ENCODE measurements at places on chromosomes 12 and 14.

DNA sequence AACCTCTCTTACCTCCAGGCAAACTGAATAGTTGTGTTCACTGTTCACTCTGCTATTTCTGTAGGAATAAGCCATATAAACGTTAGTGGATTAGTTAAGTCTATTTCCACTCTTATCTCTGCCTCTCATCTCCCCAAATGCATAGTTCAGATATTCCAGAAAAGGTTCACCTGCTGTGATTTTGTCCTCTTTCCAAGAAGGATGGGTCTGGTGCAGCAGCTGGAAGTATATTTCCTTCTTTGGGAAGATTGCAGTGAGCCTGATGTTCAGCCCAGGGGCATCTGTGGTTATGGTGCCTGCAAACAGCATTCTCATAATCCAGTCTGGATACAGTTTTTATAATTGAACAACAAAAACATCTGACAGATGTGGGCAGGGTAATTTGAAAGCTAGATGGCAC lies 97.7 kb downstream of the TPH2 start:
- DNase-seq = no peak

GRCh38 chr12:42916143-42916542 lies 326.6 kb upstream of the PRICKLE1 start:
- DNase-seq = no peak

DNA sequence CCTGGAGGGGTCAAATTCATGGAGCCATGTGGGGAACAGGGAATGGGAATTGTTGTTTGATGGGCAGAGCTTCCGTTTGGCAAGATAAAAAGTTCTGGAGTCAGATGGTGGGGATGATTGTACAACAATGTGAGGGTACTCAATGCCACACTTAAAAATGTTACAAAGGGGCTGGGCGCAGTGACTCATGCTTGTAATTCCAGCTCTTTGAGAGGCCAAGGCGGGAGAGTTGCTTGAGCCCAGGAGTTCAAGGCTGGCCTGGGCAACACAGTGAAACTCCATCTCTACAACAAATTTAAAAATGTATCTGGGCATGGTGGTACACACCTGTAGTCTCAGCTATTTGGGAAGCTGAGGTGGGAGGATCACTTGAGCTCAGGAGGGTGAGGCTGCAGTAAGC lies 66.0 kb upstream of the DIO3 start:
- DNase-seq = no peak

DNA sequence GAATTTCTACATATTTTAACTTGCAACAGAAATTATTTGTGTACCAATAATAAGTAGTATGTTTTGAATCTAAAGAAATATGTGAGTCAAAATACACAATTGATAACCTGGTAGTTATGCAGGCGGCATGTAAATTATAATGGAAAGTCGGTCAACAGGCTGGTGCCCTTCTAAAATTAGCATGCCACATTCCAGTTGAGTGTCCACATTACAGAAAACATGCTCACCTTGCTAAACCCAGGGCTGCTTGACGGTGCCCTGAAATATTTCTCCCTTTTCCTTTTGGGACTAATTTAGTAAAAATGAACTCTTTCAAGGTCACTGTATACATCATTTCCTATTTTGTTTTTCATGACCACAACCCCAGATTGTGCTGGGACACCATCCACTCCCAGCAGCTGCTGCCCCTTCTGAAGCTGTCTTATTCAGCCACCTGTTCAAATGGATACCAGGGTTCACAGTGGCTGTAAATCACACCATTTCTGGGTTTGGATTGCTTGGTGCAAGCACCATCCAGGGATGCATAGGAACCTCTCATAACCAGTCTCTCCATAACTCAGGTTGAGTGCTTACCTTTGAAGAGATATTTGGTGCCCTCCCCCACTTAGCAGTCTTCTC lies 110.6 kb downstream of the ANO6 start:
- DNase-seq = no peak

- no peak for DNase-seq
Measured at GRCh38 chr14:63438065-63438757, 105.0 kb downstream of the PPP2R5E start.

GRCh38 chr12:21675096-21675495 lies 17.5 kb upstream of the LDHB start:
- no peak for DNase-seq

DNA sequence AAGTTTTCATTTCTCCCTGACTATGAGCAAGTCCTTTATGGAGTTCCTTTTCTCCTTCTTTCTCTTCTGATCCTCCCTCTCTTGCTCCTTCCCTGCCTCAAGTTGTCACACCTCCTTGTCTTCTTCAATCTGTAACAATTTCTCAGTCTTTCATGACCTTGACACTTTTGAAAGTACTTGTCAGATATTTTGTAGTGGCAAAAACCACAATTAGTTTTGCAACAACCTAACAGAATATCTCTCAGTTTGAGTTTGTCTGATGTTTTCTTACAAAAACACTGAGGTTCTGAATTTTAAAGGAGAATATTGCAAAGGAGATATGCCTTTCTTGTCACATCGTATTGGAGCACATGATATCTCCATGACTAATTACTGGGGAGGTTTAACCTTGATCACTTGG lies 4.1 kb upstream of the CRADD start:
- no peak for DNase-seq

GRCh38 chr14:42965512-42965911 lies 1358.8 kb downstream of the LRFN5 start:
- no peak for DNase-seq

GRCh38 chr12:17571047-17571446 lies 518.9 kb downstream of the RERGL start:
- DNase-seq = no peak

- DNase-seq = no peak
Measured at GRCh38 chr12:129075460-129076208, 222.4 kb downstream of the GLT1D1 start.

DNA sequence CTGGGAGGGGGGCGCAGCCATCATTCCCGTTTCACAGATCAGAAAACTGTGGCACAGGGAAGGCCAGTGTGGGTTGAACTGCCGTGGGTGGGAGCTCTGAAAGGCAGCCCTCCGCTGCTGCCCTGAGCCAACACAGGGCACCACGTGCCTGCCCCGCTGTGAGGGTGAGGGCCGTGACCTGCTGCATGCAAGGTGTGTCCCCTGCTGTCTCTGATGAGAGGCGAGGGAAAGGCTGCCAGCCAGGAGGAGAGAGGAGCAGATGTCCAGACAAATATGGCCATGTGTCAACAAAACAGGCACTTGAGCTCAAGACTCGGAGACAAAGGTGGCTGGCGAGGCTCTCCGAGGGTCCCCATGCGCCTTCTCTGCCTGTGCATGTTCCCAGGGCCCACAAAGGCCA lies 108.8 kb downstream of the RBM19 start:
- DNase-seq = no peak

DNA sequence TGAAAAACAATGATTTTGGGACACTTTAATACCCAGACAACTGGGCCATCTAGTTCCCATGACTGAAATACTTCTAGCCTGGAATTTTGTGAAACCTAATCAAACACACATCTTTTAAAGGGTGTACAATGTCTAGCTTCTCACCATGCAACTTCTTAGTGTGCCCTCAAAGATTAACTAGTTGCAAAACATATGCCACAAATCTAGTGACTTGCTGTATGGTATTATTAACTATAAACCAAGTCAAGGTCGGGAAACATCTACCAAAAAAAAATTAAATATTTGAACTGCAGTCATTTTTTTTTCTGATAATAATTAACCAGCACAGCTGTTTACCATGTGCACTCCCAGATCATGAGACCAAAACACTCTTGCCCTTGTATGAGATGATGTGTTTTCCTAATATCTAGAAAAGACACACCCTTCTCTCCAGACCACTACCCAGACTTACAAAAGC lies 171.8 kb upstream of the FOXN3 start:
- no peak for DNase-seq

GRCh38 chr12:10701131-10701681 lies 21.9 kb downstream of the YBX3 start:
- no peak for DNase-seq

DNA sequence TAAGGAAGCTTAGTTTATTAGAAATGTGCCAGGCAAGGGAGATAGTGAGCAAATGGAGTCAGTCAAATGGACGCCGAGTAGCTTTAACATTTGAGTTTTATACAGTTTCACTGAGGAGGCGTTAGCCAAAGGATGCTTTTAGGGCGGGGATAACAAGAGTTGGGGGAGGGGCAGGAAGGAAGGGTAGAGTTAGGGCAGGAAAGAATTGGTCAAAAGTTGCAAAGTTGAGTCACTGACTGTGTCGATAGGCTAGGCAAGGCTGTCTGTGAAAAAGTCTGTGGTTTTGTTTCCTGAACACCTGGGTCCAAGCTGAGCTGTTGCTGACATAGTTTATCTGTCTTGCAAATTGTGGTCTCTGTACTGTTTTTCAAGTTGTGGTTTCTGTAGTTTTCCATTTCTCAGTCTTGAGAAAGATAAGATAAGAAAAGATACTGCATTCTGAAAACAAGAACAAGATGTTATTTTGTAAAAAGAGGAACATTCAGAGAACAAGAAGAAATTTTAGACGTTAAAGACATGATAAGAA lies 62.6 kb upstream of the RESF1 start:
- DNase-seq = peak; percentile 56

- no peak for DNase-seq
Measured at GRCh38 chr12:99267038-99267437, 380.5 kb upstream of the GARIN6 start.

DNA sequence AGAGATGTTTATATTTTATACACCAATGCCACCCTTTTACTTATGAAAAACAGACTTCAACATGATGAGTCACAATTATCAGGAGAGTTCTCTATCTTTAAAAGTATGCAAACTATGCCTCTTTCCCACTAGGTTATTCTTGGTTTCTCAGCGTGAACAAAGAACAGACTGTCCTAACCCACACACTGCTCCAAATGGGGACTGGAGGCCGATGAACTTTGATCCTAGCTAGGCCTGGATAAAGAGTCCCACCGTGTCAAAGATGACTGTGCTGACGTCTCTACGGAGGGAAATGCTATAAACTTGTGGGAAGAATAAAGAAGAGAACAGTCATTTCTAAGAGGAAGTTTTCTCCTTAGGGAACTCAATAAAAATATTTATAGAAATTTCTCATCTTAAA lies 160.1 kb downstream of the EPS8 start:
- DNase-seq = no peak

DNA sequence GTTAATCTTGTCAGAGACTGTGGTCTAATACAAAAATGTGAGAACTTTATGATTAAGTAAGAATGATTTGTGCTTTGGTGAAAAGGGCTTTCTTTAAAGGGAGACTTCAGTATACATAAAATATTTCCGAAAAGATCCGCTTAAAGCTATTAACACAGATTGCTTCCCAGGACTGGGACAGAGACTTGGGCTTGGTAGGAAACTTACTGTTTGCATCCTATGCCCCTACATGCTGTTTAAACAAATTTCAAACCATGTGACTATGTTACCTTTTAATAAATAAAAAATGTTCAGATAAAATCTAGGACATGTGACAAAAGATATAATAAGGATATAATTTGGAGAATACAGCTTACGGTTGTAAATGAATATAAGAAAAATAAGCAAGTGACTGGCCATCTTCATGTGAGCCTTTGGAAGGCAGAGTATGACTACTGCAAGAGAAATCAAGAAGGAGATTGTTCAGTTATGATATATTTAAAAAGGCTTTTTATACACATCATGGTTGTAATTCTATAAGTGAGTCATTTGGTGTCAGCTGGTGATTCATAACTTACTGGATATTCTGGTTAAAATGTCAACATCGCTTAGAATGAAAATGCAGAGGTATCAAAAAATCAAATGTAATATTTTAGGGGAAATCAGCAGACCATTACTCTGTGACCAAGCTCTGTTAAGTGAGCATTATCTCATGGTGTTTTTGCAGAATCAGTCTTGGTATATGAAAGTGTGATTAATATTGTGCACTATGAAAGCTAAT lies 234.7 kb upstream of the E2F7 start:
- DNase-seq = no peak

DNA sequence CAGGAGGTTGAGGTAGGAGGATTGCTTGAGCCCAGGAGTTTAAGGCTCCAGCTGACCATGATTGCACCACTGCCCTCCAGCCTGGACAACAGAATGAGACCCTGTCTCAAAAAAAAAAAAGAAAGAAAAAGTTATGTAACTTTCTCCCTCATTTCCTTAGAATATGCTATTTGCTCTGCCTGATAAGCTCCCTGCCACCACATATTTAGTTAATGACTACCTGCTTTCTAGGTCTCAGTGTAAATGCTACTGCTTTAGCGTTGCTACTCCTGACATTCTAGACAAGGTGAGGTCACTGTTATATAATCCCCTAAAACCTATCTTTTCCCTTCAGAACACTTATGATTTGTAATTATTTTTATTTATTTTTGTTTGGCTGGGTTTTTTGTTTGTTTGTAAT lies 86.3 kb upstream of the AMN1 start:
- no peak for DNase-seq

GRCh38 chr14:91108941-91109611 lies 4.8 kb upstream of the DGLUCY start:
- no peak for DNase-seq

- DNase-seq = no peak
Measured at GRCh38 chr12:97047361-97047760, 140.3 kb downstream of the NEDD1 start.

DNA sequence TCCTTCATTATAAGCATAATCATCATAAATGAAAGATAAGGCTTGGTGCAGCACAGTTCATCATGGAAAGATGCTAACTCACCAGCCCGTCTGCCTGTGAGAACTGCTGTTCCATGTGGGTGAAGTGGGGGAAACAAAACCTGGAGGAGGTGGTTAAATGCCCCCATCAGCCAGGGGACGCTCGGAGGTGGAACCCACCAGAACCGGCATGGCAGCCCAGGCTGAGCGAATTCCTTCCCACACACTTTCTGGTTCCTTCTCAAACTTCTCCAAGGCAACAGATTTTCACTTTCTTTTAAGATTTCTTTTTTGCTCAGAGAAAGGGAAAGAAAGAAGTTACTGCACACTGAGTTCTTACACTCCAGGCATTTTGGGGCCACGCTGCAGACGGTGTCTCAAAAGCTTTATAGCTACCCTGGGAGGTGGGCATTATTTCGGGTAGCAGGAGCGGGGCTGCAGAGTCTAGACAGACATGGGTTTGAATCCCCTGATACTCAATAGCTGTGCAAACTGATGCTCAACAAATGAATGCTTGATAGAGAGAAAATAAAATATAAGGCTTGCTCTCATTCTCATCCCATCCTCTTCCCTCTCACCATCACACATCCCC lies 190.7 kb downstream of the BCL11B start:
- DNase-seq = no peak

GRCh38 chr12:64009321-64010068 lies 165.0 kb downstream of the SRGAP1 start:
- no peak for DNase-seq

- no peak for DNase-seq
Measured at GRCh38 chr14:71703477-71703876, 228.8 kb upstream of the RGS6 start.
